ENCODE measurements at places on chromosomes 1 and 21. TPM values are rescaled to one million over a fixed set of nuclear protein-coding genes. Genes with fewer than 3 reads are reported as not detected.
A peak's percentile ranks its signal among the peaks of the same experiment; 100 is the strongest.

Gene ITLN2
- total RNA-seq = 1.2 TPM

DNA sequence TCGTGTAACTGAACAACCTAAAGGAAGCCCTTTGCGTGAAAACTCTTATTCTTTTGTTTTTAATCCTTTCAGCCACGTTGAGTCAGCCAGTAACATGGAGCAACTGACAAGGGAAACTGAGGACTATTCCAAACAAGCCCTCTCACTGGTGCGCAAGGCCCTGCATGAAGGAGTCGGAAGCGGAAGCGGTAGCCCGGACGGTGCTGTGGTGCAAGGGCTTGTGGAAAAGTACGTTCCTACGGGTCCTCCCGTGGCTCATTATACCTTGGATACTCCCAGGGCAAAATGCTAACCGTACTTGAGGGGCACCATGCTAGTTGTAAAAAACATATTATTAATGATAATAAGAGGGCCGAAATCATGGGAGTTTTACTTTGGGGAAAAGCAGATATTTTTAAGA is 49.4 kb downstream of the LAMC2 start:
- peak; percentile 83 for DNase-seq

GRCh38 chr1:114668784-114669561 is 876 bp downstream of the DENND2C start:
- DNase-seq = peak; percentile 18

DNA sequence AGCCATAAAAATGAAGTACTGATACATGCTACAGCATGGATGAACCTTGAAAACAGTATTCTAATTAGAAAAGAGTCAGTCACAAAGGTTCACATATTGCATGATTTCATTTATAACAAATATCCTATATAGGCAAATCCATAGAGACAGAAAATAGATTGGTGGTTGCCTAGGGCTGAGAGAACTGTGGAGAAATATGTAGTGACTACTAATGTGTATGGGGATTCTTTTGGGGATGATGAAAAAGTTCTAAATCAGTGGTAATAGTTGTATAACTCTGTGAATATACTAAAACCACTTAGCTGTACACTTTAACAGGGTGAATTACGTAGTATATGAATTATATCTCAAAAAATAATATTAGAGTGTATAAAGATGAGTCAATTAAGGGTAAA is 45.8 kb downstream of the RNF115 start:
- no peak for DNase-seq

- no peak for DNase-seq
Measured at GRCh38 chr1:28256197-28256827, 3.0 kb upstream of the SESN2 start.

DNA sequence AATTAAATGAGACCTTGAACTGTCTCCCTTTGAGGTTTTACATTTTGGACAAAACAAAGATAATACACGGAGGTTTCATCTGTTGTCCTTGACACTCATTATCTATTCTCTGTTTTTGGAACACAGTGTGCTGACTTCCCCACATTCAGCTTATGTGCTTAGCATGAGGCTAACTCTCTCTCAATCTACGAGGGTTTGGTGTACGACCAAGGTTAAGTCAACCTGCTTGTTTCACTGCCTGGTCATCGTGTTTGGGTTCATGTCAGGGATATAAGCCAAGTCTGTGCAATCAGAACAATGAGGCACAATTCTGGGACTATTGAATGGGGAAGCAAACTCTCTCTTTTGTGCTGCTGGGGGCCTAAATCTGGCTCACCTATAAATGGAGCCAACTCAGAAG is 328.5 kb upstream of the USP25 start:
- no peak for DNase-seq

GRCh38 chr1:111735858-111736544 is 3.2 kb downstream of the INKA2 start:
- no peak for DNase-seq

- no peak for DNase-seq
Measured at GRCh38 chr1:201395936-201396335, 3.2 kb downstream of the LAD1 start.

GRCh38 chr1:210448297-210448892 is 119.7 kb downstream of the HHAT start:
- no peak for DNase-seq

DNA sequence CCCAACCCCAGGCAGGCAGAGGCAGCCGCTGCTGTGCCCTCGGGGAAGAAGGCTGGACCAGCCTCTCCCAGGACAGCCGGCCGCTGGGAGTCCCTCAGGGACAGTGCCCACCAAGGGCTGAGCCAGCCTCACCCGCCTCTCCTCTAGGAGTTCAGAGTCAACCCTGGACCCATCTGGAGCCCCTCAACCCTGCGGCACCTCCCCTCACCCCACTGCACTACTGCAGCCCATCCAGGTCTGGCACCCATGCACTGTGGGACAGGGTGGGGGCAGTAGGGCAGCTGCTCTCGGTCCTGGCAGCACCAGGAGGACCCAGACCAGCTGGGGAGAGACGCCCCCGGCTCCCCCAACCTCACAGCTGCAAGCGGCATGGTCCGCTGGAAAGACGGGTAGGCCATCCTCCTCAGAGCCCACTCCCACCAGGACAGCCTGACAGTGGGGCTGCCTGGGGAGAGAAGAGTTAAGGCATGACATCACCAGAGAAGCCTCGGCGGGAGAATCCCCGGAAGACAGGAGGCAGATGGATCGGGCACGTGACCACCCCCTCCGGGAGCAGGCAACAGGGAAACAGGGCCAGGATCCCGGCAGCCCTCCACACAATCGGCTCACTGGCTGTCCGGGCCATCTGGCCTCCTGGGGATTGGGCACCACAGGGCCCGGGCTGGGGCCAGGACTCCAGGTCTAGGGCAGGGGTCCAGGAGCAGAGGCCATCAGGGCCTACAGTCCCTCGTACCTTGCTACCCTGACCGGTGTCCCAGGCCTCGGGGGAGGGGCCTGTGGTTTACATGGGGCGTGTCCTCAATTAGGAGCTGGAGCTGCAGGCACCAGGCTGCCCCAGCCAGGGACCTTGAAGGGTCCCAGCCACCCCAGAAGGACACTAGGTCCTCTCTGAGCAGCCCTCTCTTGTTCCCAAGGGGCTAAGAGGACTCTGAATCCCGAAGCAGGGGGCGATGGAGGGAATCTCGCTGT is 3.1 kb downstream of the ACAP3 start:
- peak; percentile 96 for DNase-seq
